ENCODE measurements at places on chromosomes 6 and 20.

DNA sequence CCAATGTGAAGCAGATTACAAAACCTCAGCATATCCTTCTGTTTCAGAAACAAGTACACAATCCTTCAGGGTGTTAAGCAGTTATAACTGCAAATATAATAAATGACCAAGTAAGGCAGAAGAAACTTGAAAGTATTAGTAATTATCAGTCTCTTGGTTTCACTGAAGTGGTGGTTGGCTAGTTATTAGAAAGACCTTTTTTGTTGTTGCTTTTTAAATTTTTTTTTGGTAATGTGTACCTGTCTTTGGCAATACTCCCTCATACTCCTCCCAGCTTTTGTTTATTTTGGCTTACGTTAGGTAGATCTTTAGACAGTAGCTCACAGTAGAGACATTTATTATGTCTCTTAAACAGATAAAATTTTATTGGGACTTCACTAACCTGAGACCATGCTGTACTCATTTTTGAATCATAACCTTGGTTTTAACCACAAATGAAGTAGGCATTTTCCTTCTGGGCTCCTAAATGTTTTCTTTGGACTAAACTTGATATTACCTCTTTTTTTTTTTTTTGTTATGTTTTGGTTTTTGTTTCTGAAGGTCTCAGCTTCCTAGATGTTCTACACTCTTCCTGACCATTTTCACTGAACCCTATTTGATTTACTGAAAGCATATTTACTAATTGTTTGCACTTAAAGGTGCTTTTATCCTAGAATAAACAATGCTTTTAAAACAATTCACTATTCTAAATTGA is 6.4 kb downstream of the CD2AP start:
- no peak for DNase-seq

- no peak for DNase-seq
Observed at GRCh38 chr6:1391800-1392309, 2.5 kb downstream of the FOXF2 start.

GRCh38 chr6:9675122-9675521 is 739.8 kb downstream of the TFAP2A start:
- no peak for DNase-seq

DNA sequence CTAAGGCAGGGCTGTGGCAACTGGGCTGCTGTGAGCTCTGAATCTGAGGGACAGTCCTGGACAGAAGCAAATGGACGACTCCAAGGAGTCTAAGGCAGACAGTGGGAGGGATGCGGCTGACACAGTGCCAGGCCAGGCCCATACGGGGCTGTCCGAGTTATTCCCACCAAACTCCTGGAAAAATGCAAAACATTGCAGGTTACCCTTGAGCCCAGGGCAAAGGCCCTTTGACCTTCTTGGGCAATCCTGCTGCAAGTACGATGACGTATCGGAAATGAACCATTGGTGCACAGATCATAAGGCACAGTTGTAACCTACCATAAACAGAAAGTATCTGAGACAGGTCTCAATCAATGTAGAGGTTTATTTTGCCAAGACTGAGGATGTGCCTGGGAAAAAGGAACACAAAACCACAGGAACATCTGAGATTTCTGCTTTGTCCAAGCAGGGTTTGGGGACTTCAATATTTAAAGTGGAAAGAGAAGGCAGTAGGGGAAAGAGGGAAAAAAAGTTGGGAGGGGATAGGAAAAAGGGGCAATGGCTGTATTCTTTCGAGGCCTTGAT is 118.9 kb downstream of the DACT2 start:
- no peak for DNase-seq

GRCh38 chr20:17568045-17568788 is 1.7 kb upstream of the DSTN start:
- DNase-seq = no peak

All from SW 1271 (cell line).